ENCODE measurements at places on chromosomes 13 and 19.
A peak's percentile ranks its signal among the peaks of the same experiment; 100 is the strongest.

DNA sequence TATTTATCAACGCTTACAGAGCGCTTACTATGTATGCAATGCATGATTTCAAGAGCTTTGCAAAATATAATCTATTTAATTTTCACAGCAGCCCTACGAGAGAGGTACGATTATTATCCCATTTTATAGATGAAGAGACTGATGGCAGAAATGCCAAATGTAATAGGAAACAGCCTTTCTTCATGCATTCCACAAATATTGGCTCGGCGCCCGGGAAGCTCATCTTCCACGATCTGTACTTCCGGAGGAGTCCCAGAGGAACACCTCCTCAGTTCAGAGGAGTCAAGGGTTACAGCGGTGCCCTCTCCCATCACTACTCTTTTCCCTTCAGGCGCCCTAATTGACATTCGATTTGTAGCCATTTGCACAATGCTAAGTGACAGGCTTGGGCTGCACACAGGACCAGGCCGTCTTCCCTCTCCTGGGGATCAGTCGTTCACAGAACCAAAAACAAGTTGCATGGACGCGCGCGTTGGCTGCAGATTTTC, 1.1 kb upstream of the ARHGAP35 start:
- peak; percentile 85 for DNase-seq

DNA sequence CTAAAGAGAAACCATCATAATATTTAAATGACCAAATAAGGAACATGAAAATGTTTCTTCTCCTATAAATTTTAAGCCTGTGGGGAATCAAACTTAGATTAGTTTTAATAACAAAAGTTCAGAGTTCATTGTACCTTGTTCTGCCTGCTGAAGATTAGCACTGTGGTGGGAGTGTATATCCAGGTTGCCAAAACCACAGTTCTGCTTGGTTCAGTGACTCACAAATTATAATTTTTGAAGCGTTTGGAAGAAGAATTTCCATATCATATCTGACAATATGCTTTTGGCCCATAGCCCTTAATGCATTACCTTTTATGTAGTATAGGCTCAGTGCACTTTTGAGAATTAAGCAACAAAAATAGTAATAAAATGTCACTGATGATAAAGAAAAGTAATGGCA, 545.2 kb downstream of the GPC6 start:
- peak; percentile 41 for DNase-seq

- no peak for DNase-seq
Observed at GRCh38 chr13:93270769-93271742, 44.4 kb downstream of the GPC6 start.

DNA sequence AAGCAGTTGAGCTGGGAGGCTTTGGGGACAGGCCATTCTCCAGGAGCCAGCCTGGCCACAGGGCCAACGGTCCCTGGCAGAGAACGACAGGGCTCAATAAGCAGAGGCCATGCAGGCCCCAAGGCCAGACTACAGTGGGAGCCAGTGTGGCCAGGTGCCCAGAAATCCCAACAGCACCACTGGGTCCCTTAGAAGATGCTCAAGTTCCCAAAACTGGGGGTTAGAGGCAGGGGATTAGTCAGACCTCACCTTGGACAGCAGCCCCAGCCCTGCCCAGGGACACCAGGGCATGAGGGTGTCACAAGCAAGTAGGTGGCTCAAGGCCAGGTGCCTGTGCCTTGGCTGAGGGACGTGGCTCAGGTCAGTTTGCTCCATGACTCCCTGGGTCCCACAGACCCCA, 12.8 kb downstream of the SCGB2B2 start:
- DNase-seq = no peak

DNA sequence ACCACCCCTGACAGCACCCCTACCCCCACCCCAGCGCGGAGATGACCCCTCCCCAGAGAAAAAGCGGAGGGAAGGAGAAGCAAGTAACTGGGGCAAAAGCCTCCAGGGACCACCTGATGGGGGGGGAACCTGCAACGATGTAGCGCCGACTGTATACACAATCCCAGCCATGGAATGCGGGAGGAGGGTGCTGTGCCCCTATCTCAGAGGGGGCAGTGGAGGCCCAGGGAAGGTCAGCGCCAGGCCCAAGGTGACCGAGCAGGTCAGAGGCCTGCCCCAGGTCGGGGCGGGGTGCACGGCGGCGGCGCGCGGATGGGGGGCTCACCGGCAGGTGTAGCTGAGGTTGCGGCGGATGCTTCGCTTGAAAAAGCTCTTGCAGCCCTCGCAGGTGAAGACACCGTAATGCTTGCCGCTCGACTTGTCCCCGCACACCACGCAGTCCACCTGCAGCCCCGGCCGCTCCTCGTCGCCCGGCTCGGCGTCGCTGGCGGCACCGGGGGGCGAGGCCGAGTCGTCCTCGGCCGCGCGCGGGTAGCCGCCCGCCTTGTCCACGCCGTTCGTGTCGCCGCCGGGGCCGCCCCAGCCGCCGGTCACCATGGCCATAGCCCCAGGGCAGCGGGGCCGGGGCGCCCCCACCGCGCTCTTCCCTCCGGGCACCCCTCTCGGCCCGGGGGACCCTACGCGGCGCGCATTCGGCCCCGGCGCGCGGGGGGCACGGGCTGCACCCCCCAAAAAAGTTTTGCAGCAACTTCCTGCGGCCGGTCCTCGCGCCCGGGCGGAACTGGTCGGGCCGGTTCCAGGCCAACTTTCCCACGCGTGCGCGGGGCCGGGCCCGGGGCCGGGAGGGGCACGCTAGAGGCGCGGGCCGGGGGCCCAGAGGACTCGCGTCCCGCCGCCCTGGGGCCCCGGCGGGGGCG, 843 bp downstream of the NR2F6 start:
- no peak for DNase-seq

DNA sequence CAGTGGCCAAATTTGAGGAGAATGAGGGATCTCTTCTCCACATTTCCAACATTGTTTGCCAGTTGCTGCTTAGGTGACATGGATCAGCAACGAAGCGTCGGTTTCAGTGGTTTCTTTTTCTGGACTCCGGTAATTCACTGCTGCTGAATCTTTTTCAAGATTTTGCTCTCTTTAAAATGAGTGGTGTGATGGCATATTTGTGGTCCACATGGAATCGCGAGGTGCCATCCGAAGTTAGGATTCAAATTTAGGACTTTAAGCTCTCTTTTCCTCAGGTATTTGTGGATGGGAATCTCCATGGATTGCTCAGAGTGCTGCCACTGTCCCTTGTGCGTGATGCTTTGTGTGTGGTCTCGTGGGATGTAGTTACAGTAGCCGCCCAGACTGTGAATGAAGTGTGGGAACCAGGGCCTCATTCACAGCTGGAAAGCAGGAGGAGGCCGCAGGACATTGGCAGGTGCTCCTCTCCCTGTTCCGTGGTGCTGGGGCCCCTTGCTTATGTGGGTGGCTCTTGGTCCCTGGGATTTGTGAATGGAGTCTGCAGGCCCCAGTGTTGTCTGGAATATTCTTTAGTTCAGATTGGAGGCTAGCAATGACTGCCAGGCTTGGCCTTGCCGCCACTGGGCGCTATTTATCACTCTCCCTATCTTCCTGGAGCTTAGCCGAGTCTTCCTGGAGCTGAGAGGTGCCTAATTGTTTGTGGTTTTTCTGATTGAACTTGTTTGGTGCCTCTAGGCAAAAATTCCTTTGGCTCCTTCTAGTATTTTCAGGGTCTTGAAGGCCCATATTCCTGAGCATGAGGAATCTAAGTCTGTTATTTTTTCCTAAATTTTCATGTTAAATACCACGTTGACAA, 1.5 kb downstream of the ILF3 start:
- DNase-seq = peak; percentile 41

DNA sequence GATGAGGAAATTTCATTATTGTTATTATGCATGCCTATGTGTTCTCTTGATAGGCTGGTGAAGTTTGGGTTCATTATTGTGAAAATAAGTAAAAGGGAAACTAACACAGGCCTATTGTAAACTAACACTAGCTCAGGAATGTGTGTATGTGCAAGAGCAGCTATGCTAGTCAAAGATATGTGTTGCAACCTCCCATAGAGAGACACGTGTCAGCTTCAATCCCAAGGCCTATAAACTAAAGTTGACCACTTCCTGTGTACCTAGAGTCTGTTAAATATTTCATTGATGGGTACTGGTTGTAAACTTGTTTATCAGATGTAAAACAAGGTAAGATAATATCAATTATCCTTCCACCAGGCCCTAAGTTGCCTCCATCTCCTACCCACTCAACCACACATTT, 44.7 kb upstream of the ZNF30 start:
- DNase-seq = no peak

GRCh38 chr19:21028969-21029268, 8.5 kb downstream of the ZNF430 start:
- no peak for DNase-seq

DNA sequence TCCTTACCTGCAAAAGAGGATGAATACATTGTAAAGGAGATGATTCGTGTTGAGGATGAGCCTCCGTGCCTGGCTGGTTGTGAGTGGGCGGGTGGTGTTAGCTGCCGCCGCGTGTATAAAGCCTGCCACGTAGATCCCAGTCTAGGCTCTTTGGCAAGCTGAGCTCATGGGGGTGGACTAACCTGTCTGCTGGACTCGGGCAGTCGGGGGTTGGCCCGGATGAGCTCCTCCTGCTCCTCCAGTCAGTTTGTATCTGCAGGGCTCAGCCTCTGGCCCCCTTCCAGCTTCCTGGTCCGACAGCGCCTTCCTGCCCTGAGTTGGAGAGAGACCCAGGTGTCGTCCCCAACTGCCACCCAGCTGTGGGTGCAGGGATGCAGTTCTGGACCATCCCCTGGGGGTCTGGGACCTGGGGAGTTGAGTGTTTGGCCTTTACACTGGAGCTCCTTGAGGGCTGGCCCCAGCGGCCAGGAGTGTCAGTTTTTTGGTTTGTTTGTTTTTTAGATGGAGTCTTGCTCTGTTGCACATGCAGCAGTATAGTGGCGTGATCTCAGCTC, 20.9 kb downstream of the TECR start:
- DNase-seq = no peak

GRCh38 chr13:95541308-95541707, 11.2 kb upstream of the CLDN10 start:
- DNase-seq = no peak

GRCh38 chr19:37950471-37951175, 43.6 kb downstream of the SIPA1L3 start:
- DNase-seq = no peak

DNA sequence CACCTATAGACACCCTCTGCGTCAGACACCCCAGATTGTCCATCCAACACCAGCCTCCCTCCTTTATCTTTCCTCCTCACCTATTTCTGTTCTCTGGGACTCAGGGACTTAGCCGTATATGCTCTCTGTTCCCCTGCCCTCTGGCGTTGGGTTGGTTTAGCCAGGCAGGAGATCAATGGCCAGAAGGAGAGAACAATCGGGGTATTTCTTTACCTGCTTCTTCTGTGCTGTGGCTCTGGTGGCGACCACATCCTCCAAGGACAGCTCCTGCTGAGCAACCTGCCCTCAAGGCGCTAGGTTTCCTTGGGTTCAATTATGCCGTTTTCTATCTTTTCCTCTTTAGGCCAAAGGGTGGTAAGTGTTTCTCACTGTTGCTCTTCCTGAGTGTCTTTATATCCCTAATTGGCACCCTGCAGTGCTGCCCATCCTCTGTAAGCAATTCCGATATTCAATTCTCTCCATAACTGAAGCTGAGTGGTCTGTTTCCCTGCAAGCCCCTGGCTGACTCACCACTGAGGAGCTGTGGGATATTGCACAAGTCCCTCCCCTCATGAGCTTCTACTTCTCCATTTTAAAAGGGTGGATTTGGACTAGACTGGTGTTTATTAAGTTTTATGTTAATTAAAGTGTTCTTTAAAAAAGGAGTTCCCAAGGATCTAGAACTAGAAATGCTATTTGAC, 63.7 kb upstream of the TMTC4 start:
- no peak for DNase-seq

DNA sequence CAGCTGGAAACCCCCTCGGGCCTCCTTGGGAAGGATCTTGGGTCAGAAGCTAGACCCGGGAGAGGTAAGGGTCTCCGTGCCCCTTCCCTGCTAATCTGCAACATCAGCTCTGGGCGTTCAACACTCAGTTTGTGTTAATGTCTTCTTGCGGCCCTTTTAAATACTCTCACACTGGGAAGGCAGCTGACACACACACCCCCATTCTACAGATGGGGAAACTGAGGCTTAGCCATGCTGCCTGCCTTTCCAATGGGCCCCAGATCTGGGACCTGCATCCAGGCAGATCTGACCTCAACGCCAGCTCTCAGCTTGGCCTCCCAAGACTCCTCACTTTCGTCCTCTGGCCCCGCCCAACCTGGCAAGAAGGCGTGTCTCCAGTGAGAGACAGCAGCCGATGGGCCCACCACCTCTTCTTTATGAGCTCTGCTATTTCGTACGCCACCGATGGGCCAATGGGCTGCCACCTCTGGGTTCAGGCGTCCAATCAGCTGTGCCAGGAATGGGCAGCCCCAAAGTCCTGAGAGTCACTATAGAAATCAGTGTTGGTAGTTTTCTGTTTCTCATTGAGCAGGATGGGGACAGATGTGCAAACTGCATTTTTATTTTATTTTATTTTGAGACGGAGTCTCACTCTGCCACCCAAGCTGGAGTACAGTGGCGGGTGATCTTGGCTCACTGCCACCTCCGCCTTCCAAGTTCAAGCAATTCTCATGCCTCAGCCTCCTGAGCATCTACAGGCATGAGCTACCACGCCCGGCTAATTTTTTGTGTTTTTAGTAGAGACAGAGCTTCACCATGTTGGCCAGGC, 43.8 kb downstream of the DNM2 start:
- DNase-seq = no peak

- no peak for DNase-seq
Observed at GRCh38 chr19:43782689-43783231, 2.0 kb upstream of the KCNN4 start.

GRCh38 chr13:31111136-31111535, 50.6 kb downstream of the HSPH1 start:
- DNase-seq = no peak

- DNase-seq = no peak
Observed at GRCh38 chr13:94559222-94559795, 36.6 kb downstream of the TGDS start.

GRCh38 chr19:51102991-51103390, 5.2 kb downstream of the CTU1 start:
- no peak for DNase-seq

GRCh38 chr13:85586422-85586831, 212.8 kb downstream of the SLITRK6 start:
- DNase-seq = no peak

DNA sequence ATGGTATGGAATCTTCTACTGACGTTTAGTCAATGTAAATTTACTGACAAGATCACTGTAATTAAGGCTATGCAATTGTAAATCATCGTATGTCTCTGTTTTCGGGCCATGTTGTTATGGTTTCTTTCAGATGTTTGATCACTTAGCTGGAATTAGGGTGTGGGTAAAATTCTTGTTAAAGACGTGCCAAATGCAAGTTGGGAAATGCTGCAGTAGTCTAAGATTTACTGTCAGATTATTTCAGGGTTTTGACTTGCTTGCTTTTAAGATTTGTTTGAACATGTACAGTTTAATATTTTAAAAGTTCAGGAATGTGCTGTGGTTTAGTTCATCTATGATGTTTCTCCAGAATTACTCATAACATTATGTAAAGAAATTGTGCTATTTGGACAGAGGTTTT, 10.8 kb downstream of the NDFIP2 start:
- no peak for DNase-seq

GRCh38 chr13:40316301-40316700, 350.1 kb downstream of the FOXO1 start:
- DNase-seq = no peak

- no peak for DNase-seq
Observed at GRCh38 chr13:31957772-31958171, 73.8 kb upstream of the FRY start.

Data from NCI-H526 (cell line).